ENCODE measurements at places on chromosomes 12 and 14.

DNA sequence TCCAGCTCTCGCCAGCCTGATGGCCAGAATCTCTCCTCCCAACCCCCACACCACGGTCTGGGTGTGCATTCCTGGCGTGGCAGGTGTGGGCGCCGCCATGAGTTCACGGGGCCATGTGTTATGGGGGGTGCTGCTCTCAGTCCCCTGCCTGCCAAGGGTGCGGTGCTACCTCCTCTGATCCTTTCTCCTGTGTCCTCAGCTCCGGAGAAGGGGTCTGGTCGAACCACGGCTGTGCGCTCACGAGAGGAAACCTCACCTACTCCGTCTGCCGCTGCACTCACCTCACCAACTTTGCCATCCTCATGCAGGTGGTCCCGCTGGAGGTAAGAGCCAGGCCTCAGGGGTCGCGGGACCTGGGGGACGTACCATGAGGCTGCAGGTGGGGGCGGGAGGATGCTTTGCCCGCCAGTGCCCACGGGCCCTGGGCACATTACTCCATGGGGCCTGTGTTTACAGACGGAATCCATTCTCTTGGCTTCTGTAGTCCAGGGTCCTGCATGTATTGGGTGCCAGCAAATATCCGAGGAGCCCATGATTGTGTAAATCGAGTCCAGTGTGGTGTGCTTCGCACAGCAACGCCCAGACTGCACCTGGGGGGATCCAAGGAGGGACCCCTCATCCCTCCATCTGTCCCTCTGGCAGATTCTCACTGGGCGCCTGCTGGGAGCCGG lies 130.8 kb downstream of the ADGRD1 start:
- DNase-seq: no peak

DNA sequence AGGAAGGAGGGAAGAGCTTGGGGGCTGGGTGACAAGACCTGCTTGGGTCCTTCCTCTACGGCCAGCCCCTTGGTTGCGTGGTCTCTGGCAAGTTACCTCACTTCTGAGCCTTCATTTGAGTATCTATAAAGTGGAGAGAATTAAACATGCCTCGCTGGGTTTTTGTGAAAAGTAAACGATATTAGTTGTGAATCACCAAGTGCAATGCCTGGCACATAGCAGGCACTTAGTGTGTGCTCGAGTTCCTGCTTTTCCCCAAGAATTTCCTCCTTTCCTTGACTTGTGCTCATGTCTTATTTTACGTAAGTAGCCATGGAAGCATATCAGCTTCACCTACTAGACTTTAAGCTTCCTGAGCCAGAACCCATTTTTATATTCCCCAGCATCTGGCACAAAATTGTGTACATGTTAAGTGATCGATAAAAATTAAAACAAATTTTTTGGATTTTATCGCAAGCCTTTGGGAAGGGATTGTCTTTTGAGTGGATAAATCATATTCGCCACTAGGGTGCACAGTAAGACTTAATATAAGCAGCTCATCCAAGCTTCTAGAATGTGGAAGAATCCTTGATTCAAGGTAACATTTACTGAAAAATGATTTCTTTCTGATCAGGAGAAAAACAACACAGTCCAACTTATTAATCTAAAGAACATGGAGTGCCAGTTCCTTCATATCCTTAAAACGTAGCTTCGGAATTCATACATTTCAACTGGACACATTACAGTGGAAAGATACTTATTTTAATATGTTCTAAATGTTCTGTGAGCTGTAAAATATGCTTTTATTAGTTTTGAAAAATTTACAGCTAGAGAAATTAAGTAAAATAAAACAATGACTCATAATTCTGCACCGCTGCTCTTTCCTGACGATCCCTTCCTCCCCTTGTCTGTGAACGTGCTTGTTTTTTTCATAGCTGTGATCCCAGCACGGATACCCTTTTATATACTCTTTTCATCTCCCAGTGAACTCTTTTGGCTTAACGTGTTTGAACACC lies 62.0 kb downstream of the SLC25A47 start:
- peak; percentile 41 for DNase-seq

- DNase-seq: no peak
These were observed 55.4 kb downstream of the SUSD6 start for GRCh38 chr14:69666690-69667211.

GRCh38 chr12:115267891-115268290 lies 583.9 kb upstream of the TBX3 start:
- DNase-seq: no peak

DNA sequence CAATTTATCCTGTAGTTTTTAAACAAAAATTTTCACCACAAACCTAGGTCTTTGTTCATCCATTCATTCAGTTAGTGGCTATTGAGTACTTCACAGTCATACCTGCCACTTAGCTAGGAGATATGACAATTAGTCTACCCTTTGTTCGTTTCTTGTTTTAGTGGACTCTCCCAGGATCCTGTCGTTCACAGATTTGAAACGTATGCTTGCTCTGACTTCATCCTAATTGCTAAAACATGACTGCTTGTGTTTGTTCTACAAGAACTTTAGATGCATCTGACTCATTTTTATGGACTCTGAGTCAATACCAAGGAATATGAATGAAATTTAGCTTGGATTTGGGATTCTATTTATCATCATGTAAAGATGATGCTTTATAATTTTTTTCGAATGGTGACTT lies 69.5 kb downstream of the TBC1D30 start:
- DNase-seq: no peak

DNA sequence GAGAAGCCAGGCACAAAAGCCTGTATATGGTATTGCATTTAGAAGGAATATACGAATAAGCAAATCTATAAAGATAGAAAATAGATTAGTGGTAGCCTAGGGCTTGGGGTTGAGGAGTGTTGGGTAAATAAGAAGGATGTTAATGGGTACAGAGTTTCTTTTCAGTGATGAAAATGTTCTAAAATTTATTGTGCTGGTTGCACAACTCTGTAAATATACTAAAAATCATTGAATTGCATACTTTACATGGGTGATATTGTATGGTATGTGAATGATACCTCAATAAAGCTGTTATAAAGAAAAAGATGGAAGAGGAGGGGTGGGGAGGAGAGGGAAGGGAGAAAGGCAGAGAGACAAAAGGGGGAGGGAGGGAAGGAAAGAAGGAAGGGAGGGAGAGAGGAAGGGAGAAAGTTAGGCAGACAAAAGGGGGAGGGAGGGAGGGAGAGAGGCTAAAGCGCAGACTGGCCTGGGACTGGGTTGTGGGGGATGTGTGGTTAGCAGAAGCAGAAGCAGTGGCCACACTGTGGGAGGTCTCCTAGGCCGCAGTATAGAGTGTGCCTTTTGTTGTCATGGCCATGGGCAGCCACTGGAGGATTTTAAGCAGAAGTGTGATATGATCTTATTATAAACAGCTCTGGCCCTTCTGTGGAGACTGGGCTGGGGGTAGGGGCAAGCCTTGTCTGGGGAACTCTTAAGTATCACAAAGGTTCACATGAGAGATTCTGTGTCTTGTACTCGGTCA lies 73.6 kb upstream of the ELK3 start:
- DNase-seq: no peak

- DNase-seq: no peak
These were observed 430.9 kb downstream of the ATP23 start for GRCh38 chr12:58372298-58372697.

DNA sequence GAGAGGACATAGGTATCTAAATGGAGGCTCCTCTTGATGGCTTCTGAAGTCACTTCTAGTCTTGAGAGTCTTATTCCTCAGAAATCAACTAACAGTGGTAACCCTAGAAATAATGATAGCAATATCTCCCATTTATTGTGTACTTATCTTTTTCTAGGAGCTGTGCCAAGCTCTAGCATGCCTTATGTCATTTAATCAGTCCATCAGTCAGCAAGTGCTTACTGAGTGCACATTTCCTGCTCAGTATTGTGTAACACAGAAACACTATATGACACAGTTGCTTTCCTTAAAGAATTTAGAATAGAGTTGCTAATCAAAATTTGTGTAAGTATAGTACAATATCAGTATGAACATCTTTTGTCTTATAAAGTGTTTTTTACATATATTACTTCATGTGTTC lies 36.6 kb downstream of the KRT76 start:
- DNase-seq: peak; percentile 13

DNA sequence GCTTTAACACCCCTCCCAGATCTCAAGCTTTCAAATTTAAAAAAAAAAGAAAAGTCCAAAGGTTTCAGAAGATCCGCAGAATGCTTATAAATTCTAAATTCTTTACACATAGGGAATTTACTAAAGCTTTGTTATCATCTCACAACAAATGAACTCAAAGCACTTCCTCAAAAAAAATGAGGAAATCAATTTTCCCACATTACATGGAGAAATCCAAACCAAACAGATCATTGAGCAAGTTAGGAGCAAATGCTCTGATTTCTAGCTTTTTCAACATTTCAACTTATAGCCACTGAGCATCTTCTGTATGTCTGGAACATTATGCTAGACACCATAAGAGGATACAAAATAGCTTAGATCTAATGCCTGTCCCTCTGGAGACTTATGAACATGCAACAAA lies 161.0 kb downstream of the CEP128 start:
- DNase-seq: no peak

- DNase-seq: peak; percentile 19
These were observed 19.1 kb upstream of the ARMH4 start for GRCh38 chr14:58171090-58171489.

DNA sequence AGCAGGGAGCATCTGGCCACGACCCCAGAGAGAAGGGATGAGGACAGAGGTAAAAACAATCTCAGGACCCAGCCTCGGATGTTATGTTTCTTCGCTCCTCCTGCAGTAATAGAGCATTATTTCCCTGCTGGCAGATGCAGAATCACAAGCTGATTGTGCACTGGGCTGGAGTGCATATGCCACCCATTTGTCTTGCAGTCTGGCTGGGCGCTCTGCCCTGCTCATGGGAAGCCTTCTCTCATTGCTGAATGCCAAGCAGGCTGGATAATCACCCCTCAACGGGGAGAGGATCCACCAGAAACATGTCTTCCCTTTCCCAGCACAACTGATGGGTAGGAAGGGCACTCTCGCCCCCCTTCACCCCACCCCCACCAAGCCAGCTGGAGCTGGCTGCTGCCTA lies 8.5 kb upstream of the VASH1 start:
- DNase-seq: no peak

- no peak for DNase-seq
These were observed 980 bp downstream of the INTS13 start for GRCh38 chr12:26936559-26937442.

DNA sequence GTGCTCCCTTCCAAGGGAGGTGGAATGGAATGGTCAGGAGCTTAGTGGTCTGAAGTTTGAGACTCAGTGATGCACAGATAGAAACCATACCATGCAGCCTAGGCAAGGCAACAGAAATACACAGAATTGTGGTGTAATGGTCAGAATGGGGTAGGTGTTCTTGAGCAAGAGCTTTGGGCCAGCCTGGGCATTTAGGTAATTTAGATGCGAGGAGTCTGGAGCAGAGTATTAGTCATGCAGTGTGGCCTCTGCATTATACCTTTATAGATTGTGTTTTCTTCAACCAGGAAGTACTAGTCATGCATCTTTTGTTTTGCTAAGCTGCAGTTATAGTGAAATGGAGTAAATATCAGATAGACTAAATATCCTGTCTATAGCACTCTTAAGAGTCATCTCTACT lies 118.3 kb downstream of the DAAM1 start:
- DNase-seq: no peak

DNA sequence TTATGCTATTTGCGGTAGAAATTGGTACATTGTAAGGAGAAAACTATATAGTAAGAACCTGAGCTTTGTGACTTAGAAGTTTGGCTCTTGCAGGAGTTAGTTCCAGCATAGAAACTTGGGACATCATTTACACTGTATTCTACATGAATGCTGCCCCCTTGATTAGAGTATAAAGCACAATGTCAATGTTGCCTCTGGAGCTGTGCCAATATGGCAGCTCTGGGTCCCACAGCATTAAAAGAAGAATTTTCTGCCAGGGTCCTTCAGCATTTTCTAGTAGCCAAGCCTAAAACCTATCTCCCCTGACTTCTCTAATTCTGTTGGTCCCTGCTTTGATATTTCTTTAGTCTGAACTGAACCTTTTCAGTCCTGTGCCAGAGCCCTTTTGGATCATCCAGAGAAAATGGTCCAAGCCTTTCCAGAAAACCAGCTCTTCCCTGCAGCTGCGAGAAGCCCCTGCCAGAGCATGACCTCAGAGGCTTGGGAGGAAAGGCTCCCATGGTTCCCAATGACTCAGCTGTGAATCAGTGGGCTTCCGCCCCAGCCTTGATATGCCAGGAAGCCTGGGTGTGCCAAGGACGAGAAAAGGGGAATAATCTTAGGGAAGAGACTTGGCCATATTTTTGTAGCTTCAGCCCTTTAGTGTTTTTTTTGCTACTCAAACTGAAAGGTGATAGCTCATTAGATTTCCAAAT lies 43.2 kb downstream of the PLEKHG7 start:
- DNase-seq: no peak

DNA sequence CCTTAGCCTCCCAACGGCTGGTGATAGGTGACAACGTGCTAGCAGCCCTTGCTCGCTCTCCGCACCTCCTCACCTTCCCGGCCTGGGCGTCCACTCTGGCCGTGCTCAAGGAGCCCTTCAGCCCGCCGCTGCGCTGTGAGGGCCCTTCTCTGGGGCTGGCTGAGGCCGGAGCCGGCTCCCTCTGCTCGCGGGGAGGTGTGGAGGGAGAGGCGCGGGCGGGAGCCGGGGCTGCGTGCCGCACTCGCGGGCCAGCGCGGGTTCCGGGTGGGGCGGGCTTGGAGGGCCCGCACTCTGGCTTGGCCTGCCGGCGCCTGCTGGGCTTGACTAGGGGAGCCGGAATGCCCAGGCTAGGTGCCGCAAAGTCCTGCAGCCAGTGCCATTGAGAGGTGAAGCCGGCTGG lies 131.1 kb downstream of the CCER1 start:
- DNase-seq: no peak

GRCh38 chr12:131711551-131712205 lies 788 bp downstream of the SFSWAP start:
- no peak for DNase-seq
